ENCODE measurements at places on chromosomes 2 and 18. TPM values are rescaled to one million over a fixed set of nuclear protein-coding genes. Genes with fewer than 3 reads are reported as not detected.

DNA sequence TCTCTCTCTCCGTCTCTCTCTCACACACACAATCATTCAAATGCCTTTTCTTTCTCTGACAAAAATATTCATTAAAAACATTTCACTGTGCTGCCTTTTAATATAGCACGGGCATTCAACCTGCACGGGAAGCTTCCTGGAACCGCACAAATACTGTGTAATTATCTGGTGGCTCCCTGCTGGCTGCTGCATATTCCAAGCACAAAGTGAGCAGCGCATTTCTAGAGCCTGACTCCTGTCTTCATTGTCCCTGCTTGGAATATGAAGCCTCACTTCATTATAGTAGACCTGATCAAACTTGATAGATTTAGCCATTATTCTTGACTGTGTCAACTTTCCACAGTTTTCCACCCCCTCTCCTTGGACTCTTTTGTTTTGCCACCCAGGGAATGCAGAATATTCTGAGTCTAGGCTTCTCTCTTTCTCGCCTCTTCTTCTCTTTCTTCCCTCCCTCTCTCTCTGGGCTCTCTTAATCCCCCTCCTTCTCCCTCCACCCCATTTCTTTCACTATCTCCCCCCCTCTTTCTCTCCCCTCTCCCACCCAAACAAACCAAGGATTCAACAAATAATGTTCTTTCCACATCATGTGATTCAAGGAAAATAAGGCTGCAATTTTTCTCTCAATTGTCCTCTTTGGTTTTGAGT lies 672.1 kb upstream of the FANCL start:
- no peak for DNase-seq

DNA sequence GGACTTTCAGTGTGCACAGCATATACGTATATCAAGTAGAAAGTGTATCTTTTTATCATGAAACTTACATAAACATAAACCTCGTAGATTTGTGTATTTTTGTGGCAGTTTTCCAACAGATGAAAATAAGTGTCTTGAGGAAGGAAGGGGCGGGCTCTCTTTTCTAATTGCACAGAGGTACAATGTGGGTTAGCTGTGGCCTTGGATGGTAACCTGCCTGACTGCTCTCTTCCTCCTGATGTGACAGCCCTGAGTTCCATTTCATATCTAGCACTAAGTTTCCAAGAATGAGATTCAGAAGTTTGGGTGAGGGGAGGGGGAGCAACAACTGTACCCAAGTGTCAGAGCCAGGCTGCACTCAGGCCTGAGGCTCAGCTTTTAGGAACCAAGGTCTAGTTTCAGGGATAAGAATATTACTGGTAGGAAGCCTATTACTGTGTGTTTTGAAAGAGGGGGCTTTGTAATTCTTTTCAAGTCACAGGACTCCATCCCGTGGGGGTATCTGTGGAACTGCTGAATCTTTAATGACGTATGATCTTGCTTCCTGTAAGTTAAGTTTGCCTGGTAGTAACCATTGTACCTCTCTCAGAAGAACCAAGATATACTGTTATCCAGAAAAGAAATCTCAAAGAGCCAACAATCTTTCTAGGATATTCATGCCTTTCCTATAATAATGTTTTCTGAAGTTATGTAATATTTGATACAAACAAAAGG lies 483.7 kb downstream of the PTPRM start:
- no peak for DNase-seq

DNA sequence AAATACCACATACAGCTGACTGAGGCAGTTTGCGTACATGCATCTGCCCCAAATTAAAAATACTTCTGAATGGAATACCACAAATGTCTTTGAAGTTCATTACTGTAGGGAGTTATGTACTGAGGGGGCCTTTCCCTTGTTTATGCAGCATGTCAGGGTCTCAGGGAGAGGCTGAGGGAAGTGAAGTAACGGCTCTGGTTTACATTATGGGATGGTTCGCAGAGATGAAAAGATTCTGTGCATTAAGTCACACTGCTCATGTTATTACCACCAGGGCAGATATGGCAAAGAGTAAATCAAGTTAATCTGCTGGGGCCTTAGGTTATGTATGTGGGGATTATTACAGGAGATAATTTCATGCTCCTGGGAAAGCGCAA lies 385.9 kb upstream of the RND3 start:
- no peak for DNase-seq

GRCh38 chr2:221124532-221125240 lies 447.4 kb downstream of the EPHA4 start:
- no peak for DNase-seq

Gene ABCG8
- polyA plus RNA-seq, result 0.75 TPM

Gene IRS1
- polyA plus RNA-seq, result 15.7 TPM

- no peak for DNase-seq
Observed at GRCh38 chr18:21389903-21390302, 147.9 kb downstream of the GREB1L start.

Gene SPP2
- not detected for polyA plus RNA-seq

Gene KATNAL2
- 9.4 TPM for polyA plus RNA-seq

Gene IL36B
- polyA plus RNA-seq, result not detected

Gene SGO2
- 19.2 TPM for polyA plus RNA-seq

- DNase-seq, result no peak
Observed at GRCh38 chr2:54504866-54505265, 48.7 kb downstream of the SPTBN1 start.

GRCh38 chr2:143255899-143256298 lies 126.7 kb downstream of the ARHGAP15 start:
- no peak for DNase-seq

Gene NPPC
- 0.25 TPM for polyA plus RNA-seq

Gene CDK15
- polyA plus RNA-seq, result 1.2 TPM

GRCh38 chr18:3692691-3693090 lies 242.7 kb downstream of the TGIF1 start:
- no peak for DNase-seq

GRCh38 chr2:96330407-96330806 lies 5.2 kb upstream of the NCAPH start:
- no peak for DNase-seq

GRCh38 chr18:79069717-79070151 lies 540 bp downstream of the ATP9B start:
- no peak for DNase-seq

GRCh38 chr2:10235909-10236550 lies 66.7 kb upstream of the HPCAL1 start:
- DNase-seq, result no peak

- no peak for DNase-seq
Observed at GRCh38 chr2:72138011-72138881, 9.4 kb downstream of the CYP26B1 start.

GRCh38 chr2:1652034-1652790 lies 92.1 kb downstream of the PXDN start:
- DNase-seq, result no peak

DNA sequence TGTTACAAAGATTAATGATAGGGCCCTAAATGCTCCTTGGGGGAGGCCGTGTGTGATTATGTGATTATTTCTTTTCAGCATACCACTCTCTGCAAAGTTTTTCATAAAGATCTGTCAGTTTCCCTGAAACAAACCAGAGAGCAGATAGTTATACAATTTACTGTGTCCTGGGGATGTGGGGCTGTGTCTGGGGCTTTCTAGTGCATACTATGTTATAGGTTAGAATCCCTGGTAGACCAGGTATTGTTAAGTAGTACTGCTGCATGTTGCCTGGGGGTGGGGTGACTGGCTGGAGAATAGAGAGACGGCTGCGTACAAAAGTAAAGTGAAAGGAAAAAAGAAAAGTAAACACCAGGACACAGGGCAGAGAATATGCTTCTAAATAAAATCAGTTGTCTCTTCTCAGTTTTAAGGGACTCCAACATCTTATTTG lies 3.3 kb upstream of the CCBE1 start:
- no peak for DNase-seq
